ENCODE measurements at places on chromosomes 7 and 10. TPM values are rescaled to one million over a fixed set of nuclear protein-coding genes. Genes with fewer than 3 reads are reported as not detected.

Gene MKX
- not detected for total RNA-seq

Gene PCBD1
- total RNA-seq = 212 TPM

Gene SFTPA1
- not detected for total RNA-seq

Gene PDLIM1
- total RNA-seq = 312 TPM

Gene KIF20B
- total RNA-seq = 12.8 TPM

Gene OGDH
- 32.7 TPM for total RNA-seq

Gene STEAP1B
- total RNA-seq = not detected

Gene UNCX
- not detected for total RNA-seq
